ENCODE measurements at places on chromosomes 2 and 18. TPM values are rescaled to one million over a fixed set of nuclear protein-coding genes. Genes with fewer than 3 reads are reported as not detected.
A peak's percentile ranks its signal among the peaks of the same experiment; 100 is the strongest.

GRCh38 chr2:135709992-135710391 is 31.7 kb upstream of the UBXN4 start:
- H3K36me3 ChIP-seq = no peaks in the 10 kb centered on the region
- no peak overlapping the region for H3K4me3 ChIP-seq
- H3K27ac ChIP-seq = no peak overlapping the region
- no peaks in the 10 kb centered on the region for H3K27me3 ChIP-seq

DNA sequence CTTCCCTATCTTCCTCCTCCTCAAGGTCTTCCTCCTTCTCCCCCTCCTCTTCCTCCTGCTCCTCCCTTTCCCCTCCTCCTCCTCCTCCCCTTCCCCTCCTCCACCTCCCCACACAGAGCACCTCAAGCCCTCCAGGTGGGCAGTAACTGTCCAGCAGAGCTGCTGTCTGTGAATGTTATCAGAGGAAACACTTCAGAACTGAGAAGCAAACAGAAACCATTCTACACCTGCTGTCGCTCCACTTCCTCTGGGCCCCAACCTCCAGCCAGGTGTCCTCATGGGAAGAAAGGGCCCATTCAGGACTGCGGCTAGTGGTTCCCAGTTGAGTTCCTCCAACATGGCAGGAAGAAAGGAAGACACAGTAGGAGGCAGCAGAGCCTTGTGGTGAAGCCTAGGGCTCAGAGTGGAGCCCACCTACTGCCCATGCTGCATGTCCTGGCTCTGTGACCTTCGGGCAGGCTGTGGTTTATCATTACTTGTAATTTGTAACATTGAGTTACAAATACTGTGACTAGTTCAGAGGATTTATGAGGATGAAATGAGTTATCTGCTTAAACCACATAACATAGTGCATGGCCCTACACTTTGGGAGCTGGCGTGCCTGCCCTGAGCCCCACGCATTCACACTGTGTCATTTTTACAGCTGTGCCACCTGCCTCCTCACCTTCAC is 165.9 kb upstream of the ID2 start:
- H3K4me3 ChIP-seq = no peak overlapping the region
- no peak for DNase-seq
- no peaks in the 10 kb centered on the region for H3K4me1 ChIP-seq
- H3K27me3 ChIP-seq = no peaks in the 10 kb centered on the region

- no peaks in the 10 kb centered on the region for H3K27me3 ChIP-seq
- peaks cover 3% of the 10 kb centered on the region for H3K4me1 ChIP-seq
- peak; percentile 89 for DNase-seq
- no peak overlapping the region for H3K27ac ChIP-seq
Observed at GRCh38 chr2:69514406-69514805, 77.2 kb upstream of the NFU1 start.

DNAJC5G gene
- total RNA-seq = not detected

- H3K4me1 ChIP-seq = no peaks in the 10 kb centered on the region
- no peak overlapping the region for H3K27ac ChIP-seq
- no peak for DNase-seq
- no peaks in the 10 kb centered on the region for H3K27me3 ChIP-seq
- no peaks in the 10 kb centered on the region for H3K36me3 ChIP-seq
Observed at GRCh38 chr2:176457481-176457880, 188.2 kb downstream of the MTX2 start.

- no peaks in the 10 kb centered on the region for H3K27me3 ChIP-seq
- peaks cover 11% of the 10 kb centered on the region for H3K4me1 ChIP-seq
- peaks cover 21% of the 10 kb centered on the region for H3K36me3 ChIP-seq
- no peak overlapping the region for H3K4me3 ChIP-seq
Observed at GRCh38 chr2:219286436-219287115, 7.4 kb downstream of the DNAJB2 start.

CTAGE1 gene
- total RNA-seq = under 0.01 TPM

GRCh38 chr2:204672772-204673171 is 127.5 kb downstream of the PARD3B start:
- DNase-seq = no peak
- no peak overlapping the region for H3K27ac ChIP-seq
- H3K27me3 ChIP-seq = no peaks in the 10 kb centered on the region

GRCh38 chr2:16332681-16333557 is 332.7 kb downstream of the CYRIA start:
- H3K4me3 ChIP-seq = no peak overlapping the region
- no peaks in the 10 kb centered on the region for H3K4me1 ChIP-seq
- H3K27ac ChIP-seq = no peak overlapping the region
- no peaks in the 10 kb centered on the region for H3K36me3 ChIP-seq

INHBB gene
- not detected for total RNA-seq

GRCh38 chr2:106575955-106576354 is 88.8 kb downstream of the CD8B2 start:
- peak; percentile 44 for DNase-seq
- H3K36me3 ChIP-seq = no peaks in the 10 kb centered on the region
- H3K27me3 ChIP-seq = peaks cover 3% of the 10 kb centered on the region

- no peaks in the 10 kb centered on the region for H3K4me1 ChIP-seq
- H3K36me3 ChIP-seq = no peaks in the 10 kb centered on the region
- H3K27ac ChIP-seq = no peak overlapping the region
- no peak overlapping the region for H3K4me3 ChIP-seq
Observed at GRCh38 chr2:213147538-213147937, 3.9 kb downstream of the IKZF2 start.

DNA sequence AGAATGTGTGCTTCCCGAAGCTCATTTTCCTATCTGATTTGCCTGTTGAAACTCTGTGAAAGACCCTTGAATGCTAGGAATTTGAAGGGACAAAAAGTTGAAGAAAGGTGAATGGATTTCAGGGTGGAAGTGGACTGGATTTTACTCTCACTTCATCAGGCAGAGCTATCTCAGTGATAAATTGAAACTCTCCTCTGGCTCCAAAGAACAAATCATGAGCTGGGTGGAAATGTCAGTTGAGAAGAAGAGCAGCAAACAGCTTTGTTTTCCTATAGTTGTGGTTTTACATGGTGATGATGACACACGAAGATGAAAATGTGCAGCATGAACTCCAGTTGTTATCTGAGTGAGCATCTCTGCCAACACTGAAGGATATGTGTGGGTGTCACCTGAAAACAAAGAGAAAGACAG is 34.4 kb downstream of the CD28 start:
- H3K4me3 ChIP-seq = no peak overlapping the region
- H3K27ac ChIP-seq = no peak overlapping the region
- no peaks in the 10 kb centered on the region for H3K27me3 ChIP-seq
- H3K36me3 ChIP-seq = no peaks in the 10 kb centered on the region
- no peak for DNase-seq

AQP4 gene
- not detected for total RNA-seq

DNA sequence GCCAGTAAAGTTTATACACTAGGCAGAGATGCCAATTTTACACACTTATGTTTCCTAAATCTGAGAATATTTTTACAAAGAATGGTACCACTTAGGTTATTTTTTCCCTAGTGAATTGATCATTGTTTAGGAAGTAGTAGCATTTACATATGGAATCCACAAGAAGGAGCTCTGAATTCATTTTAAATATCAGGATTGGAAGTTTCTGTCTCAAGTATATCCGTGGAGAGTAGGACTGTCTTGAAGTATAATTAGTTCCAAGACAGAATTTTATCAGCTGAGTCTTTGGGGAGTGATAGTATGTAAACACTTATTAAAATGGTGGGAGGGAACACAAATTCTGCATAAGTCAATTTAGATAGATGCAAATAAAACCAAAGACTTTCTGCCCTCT is 82.3 kb upstream of the FAM98A start:
- peak; percentile 10 for DNase-seq
- no peaks in the 10 kb centered on the region for H3K4me1 ChIP-seq
- H3K36me3 ChIP-seq = no peaks in the 10 kb centered on the region
- no peak overlapping the region for H3K27ac ChIP-seq
- H3K4me3 ChIP-seq = no peak overlapping the region

DNA sequence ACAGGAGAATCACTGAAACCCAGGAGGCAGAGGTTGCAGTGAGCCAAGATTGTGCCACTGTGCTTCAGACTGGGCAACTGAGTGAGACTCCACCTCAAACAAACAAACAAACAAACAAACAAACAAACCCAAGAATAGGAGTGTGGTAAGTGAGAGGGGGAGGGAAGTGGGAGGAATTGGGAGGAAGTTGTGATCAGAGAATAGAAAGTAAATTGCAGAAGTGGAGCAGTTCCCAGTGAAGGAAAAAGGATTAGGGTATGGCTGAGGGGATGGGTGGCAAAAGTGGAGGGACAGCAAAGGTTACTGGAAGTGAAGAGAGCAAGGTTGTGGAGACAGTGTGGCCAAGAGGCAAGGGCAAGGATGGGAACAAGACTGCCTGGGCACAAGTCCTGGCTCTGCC is 41.1 kb upstream of the C1GALT1C1L start:
- H3K27ac ChIP-seq = no peak overlapping the region
- no peak overlapping the region for H3K4me3 ChIP-seq
- no peak for DNase-seq
- H3K36me3 ChIP-seq = no peaks in the 10 kb centered on the region
- H3K27me3 ChIP-seq = no peaks in the 10 kb centered on the region

SULT1C4 gene
- 0.26 TPM for total RNA-seq

DNA sequence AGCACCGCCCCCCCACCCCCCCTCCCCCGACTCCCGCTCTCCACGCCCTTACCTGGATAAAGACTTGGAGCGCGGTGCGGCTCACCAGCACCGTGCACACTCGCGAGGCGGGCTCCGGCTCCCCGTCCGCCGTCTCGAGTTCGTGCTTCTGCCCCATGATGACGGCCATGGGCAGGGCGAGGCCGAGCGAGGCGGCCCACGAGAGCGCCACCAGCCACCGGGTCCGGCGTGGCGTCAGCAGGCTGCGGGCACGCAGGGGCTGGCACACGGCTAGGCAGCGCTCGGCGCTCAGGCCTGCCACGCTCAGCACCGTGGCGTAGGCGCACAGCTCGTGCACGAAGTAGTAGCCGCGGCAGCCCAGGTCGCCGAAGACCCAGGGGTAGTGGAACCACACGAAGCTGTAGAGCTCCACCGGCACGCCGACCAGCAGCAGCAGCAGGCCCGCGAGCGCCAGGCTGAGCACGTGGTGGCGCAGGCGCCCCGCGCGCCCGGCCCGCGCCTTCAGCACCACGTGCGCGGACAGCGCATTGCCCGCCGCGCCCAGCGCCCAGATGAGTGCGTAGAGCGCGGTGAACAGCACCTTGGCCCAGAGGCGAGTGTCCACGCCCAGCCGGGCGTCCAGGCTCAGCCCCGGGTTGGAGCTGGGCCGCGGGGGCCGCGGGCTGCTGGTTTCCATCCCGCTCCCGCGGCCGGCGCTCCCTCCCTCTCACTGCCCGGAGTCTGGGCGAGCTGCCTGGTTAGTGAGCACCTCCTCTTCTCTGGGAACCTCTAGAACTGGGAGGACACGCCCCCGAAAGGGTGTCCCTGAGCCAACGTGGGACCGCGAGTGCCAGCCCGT is at the start of gene NTSR2:
TSS of gene NTSR2 (minus strand) at position 742 of the 838 bp plus-strand sequence. CDS start at position 676, 66 bp downstream.
- peaks cover 6% of the 10 kb centered on the region for H3K27me3 ChIP-seq
- H3K4me3 ChIP-seq = no peak within 1 kb of the TSS
- H3K4me1 ChIP-seq = no peaks in the 10 kb centered on the region
- peak; percentile 66 for DNase-seq
- H3K27ac ChIP-seq = no peak within 1 kb of the TSS

GRCh38 chr2:213723041-213723560 is 438.8 kb downstream of the SPAG16 start:
- H3K36me3 ChIP-seq = no peaks in the 10 kb centered on the region
- no peak overlapping the region for H3K4me3 ChIP-seq
- H3K27me3 ChIP-seq = no peaks in the 10 kb centered on the region
- no peak overlapping the region for H3K27ac ChIP-seq
- H3K4me1 ChIP-seq = no peaks in the 10 kb centered on the region

DNA sequence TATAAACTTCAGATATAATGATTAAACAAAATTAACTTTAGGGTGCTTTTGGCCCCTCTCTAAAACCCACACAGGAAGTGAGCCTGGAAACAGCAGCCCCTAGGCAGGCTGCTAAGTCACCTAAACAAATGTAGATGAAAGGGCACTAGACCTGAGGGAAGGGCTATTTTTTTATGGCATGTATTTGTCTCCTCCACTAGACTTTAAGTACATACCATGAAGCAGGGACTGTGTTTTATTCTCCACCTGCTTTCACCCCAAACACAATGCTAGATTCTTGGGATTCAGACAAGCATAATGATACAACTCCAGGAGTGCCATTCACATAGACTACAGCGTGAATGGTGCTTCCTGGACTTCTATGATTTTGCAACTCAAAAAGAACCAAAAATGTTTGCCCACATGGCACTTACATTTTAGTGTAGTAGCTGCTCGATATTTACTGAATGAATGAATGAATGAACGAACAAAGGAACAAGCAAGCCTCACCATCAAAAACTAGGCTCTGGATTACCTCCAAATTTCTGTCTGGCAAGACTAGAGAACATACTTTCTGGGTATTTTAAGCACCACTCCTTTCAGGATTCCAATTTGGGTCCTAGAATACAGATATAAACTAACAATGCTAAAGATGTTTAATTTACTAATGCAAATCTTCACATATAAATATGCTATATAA is 10.1 kb downstream of the ATAD2B start:
- H3K27ac ChIP-seq = no peak overlapping the region
- H3K36me3 ChIP-seq = no peaks in the 10 kb centered on the region
- H3K4me3 ChIP-seq = no peak overlapping the region

FAHD2B gene
- 7.3 TPM for total RNA-seq

PJVK gene
- total RNA-seq = 4.3 TPM

GRB14 gene
- total RNA-seq = 0.26 TPM

DNA sequence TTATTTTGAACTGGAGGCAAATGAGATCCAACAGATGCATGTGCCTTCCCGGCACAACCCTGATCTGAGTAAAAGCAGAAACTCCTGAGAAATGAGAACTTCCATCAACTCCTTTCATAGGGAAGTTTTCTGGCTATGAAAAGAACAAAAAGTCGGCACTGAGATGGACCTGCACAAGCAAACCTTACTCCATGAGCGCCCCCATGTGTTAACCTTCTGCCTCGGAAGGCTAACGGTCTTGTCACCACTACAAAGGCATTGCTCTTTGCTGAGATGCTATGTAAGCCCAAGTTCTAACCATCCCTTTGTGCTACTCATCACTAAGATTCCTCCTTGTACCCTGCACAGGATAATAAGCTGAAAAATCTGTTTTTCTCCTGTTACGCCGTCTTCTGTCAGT is 57.3 kb upstream of the SULT1C3 start:
- no peaks in the 10 kb centered on the region for H3K36me3 ChIP-seq
- H3K4me3 ChIP-seq = no peak overlapping the region
- no peak overlapping the region for H3K27ac ChIP-seq
- H3K4me1 ChIP-seq = no peaks in the 10 kb centered on the region

GRCh38 chr2:163878718-163879117 is 142.9 kb upstream of the FIGN start:
- H3K36me3 ChIP-seq = no peaks in the 10 kb centered on the region
- DNase-seq = no peak

GRCh38 chr18:69845593-69846506 is 101.8 kb downstream of the CD226 start:
- no peaks in the 10 kb centered on the region for H3K36me3 ChIP-seq
- no peaks in the 10 kb centered on the region for H3K27me3 ChIP-seq
- no peak overlapping the region for H3K4me3 ChIP-seq
- DNase-seq = peak; percentile 15
- H3K27ac ChIP-seq = no peak overlapping the region

DNA sequence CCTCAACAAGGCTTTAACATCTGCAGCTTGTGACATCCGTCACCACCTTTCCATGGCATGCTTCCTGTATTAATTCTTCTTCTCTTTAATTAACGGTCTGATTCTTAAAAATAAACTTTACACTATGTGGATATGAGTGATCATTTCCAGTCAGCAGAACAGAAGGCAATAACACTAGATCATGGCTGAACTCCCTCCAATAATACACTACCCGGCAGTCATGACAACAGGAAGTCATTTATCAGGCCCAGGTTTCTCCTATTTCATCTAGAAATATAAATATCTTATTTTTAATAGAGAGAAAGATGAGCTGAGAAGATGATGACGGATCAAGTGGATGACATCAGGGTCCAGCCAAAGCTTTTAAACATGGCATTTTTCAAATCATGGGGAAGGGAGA is 792.2 kb downstream of the SLC4A3 start:
- H3K27ac ChIP-seq = no peak overlapping the region
- no peaks in the 10 kb centered on the region for H3K27me3 ChIP-seq
- peak; percentile 8 for DNase-seq
- H3K4me3 ChIP-seq = no peak overlapping the region
